NCI-H2227 treated with DMSO at 0.1 percent for 48 hours (cell line): ENCODE measurements at places on chromosomes 11 and 22.

- no peak for DNase-seq
Measured at GRCh38 chr11:111059726-111060125, 185.8 kb upstream of the POU2AF2 start.

- DNase-seq = no peak
Measured at GRCh38 chr11:100789500-100789899, 102.4 kb downstream of the ARHGAP42 start.

DNA sequence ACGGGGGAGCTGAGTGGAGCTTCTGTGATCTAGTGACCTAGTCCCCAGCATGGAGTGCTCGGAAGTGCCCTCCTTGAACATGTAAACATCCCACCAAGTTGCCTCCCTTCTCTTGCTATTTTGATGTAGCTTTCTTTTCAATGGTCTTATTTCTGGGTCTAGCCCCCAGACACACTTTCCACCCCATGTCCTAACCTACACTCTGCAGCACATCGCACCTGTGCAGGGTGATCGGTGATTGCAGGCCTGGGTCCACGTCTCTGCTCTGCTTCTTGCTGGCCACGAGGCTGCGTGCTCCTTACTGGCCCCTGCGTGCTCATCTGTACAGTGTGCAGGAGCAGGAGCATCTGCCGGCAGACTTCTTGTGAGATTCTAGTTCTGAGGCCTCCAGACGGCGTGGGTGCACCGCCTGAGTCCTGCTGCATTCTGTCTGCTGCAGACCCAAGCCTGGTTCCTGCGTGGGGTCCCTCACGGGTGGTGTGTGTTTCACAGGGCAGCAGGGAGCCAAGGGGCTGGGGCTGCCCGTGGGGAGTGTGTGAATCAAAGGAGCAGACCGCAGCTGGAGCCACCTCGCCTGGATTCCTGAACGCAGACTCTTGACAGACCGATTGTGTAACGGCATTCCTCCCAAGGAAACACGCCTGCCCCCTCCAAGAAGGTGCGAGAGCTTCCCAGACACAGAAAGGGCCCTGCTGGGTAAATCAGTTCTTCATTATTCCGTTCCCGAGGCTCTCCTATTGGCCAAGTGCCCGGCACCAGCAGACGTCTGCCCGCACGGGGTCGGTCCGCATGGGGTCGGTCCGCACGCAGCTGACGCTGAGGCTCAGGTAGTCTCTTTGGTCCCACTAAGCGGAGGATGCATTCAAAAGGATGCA is 44.4 kb upstream of the MYEOV start:
- DNase-seq = no peak

- DNase-seq = no peak
Measured at GRCh38 chr11:95517453-95517852, 272.1 kb downstream of the FAM76B start.
